ENCODE measurements at places on chromosomes 3 and 15.

DNA sequence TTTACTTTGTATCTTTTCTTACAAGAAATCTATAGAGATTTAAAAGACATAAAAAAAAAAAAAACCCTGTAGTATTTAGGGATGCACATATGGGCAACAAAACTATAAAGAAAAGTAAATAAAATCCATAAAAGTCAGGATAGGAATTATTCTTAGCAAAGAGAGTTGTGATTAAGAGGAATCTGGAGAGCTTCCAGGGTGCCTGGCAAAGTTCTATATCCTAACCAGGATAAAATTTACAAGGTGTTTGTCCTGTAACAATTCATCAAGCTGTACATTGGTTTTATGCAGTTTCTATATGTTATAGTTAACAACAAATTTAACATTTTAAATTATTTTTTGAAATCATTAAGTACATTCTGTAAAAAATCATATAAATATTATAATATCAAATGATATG is 7.9 kb downstream of the SECISBP2L start:
- no peak for DNase-seq

- no peak for DNase-seq
Observed at GRCh38 chr3:155302891-155303290, 9.4 kb upstream of the STRIT1 start.

GRCh38 chr15:46523701-46524100 is 888.9 kb downstream of the SQOR start:
- no peak for DNase-seq

GRCh38 chr3:64010199-64010598 is 13.1 kb downstream of the PSMD6 start:
- DNase-seq: no peak

GRCh38 chr3:42159147-42159546 is 68.0 kb downstream of the TRAK1 start:
- DNase-seq: no peak

DNA sequence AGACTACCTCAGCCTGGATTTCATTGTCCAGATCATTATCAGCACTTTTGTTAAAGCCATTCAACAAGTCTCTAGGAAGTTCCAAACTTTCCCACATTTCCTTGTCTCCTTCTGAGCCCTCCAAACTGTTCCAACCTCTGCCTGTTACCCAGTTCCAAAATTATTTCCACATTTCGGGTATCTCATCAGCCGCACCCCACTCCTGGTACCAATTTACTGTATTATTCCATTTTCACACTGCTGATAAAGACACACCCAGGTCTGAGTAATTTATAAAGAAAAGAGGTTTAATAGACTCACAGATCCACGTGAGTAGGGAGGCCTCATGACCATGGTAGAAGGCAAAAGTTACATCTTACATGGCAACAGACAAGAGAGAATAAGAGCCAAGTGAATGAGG is 1198.3 kb upstream of the ALCAM start:
- no peak for DNase-seq
